ENCODE measurements at places on chromosomes 16 and 17. TPM values are rescaled to one million over a fixed set of nuclear protein-coding genes. Genes with fewer than 3 reads are reported as not detected.

- no peak for DNase-seq
Measured at GRCh38 chr17:67639979-67640378, 77.8 kb upstream of the NOL11 start.

DNA sequence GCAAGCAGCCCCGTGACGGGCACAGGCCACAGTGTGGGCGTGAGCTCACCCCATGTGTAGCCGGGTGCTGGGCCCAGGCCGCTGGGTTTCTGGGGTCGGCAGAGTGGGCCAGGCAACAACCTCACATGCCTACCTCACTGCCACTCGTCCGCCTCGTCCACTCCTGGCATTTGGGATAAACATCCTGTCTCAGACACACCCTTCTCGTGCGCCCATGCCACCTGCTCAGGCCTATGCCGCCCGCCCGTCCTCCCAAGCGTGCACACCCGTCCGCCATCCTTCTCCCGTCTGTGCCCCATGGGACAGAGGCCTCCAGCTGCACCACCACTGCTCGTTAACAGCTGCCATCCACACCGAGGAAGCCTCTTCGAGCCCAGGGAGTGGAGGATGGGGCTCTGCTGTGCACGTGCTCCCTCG, 64.3 kb downstream of the KLHDC4 start:
- DNase-seq, result no peak

The CORO6 gene
- polyA plus RNA-seq, result 98.5 TPM

GRCh38 chr17:80476877-80477646, 655 bp upstream of the NPTX1 start:
- DNase-seq, result no peak

- DNase-seq, result no peak
Measured at GRCh38 chr16:71428883-71429282, 13.0 kb downstream of the TLE7 start.

The CD300E gene
- polyA plus RNA-seq, result 0.45 TPM

The TBC1D26 gene
- polyA plus RNA-seq, result not detected

The MT1A gene
- 73.4 TPM for polyA plus RNA-seq

- DNase-seq, result no peak
Measured at GRCh38 chr16:2013527-2013926, 3.9 kb upstream of the ZNF598 start.

- peak; percentile 62 for DNase-seq
Measured at GRCh38 chr17:7393613-7394451, 493 bp downstream of the PLSCR3 start.

DNA sequence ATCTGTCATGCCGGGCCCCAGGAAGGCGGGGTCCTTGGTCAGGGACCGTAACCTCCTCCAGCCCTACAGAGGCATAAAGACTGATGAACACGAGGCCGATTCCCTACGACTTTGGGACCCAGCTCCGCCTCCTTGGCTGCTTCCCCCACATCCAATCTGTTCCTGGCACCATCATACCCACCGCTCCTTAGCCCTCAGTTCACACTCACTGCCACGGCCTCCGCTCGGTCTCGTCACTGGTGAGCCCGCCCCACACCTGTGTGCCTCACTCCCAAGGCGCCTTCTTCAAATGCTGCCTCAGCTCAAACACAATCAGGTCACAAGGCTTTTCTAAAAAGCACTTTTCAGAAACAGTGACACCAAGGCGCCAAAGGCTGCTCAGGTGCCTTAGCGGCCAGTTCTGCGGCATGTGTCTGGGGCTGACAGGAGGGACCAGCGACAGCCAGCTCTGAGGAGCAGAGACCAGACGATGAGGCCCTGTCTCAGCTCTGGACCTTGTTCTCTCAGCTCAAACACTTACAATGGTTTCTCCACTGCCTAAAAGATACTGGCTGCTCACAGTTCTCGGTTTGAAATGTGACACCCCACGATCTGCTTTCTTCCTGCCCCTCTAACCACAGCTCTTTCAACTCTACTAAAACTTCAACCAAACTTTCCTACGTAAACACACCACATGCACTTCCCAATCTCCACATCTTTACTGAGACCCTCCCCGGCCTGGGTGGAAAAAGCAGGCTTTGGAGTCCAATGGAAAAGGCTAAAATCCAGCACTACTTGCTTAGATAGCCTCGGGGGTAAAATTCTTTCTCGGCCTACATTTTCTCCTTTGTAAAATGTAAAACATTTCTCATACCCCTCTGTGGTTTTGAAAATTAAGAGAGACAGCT, 33.2 kb downstream of the CYB5D2 start:
- no peak for DNase-seq

DNA sequence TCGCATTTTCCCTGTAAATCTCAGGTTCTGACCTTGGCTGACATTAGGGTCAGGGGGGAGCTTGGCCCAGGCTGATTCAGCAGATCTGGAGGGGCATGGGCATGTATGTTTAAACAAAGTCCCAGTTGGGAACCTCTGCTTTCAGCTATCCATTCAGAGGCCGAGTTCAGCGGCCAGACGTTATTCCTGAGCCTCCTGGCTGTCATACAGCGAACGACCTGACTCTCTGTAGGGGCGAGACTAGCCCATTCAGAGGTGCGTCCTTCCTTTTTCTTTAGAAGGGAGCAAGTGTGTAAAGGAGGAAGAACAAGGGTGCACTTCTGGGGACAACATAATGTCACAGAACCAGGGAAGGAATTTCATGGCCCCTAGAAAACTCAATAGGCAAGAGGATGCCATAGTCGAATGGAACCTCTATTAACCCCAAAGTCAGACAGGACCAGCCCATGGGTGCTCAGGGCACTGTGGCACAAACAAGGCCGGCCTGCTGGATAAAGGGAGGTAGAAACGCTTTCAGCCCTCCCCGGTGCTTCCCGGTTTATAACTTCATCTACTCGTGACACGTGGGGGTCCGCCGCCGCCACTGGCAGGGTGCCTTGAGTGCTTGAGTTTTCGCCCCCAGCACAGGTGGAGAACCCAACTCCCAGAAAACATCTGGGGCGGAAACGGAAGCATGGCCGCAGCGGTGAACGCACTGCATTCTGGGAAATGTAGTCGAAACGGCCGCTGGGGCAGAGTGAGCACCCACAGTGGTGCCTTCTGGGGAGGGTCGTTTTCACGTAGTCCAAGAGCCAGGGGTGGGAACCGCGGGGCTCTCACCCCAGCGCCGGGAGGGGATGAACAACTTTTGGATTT, 33.2 kb upstream of the PLCG2 start:
- peak; percentile 89 for DNase-seq

The SLFN12L gene
- 0.36 TPM for polyA plus RNA-seq

The EPX gene
- polyA plus RNA-seq, result not detected

DNA sequence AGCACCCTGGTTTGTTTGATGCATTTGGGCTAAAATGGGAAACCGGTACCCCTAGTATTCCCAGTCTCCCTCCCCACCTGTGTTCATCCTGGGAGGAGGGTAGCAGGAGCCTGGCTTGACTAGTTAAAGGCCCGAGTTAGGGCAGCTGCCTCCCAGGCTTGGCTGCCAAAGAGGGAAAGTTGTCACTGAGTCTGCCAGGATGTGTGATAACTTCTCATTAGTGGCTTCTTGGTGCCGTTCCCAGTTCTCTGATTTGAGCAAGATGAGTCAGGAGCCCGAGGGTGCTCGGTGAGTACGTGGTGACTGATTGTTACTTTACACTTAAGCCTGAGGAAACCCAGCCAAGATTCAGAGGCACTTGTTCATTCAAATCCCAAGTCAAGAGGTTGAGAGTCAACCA, 2.5 kb downstream of the KRT32 start:
- peak; percentile 63 for DNase-seq

DNA sequence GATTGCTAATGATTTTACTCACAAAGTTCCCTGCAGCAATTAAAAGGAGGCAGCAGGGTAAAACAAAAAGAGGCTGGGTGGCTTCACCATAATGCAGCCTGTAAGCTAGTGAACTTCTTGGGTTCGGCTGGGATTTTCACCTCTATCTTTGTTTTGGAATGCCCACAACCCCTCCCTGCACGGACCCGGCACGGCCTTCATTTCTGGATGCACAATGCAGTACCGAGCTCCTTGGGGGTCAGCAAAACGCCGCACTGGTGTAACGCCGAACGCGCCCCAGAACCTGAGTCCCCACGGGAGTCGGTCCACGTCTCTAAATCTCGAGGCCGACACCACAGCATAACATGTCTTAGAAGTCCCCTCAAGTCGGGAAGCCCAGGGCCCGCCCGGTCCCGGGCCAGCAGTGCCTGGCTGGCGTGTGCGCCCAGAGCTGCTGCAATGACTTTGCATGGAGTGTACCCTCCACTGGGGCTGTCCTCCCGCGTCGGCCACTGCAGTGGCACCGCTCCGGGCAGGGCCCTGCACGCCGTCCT, 759 bp downstream of the UBE2O start:
- no peak for DNase-seq

GRCh38 chr17:58059141-58059540, 24.1 kb upstream of the DYNLL2 start:
- DNase-seq, result no peak

- DNase-seq, result no peak
Measured at GRCh38 chr17:28357901-28358197, 522 bp upstream of the POLDIP2 start.

DNA sequence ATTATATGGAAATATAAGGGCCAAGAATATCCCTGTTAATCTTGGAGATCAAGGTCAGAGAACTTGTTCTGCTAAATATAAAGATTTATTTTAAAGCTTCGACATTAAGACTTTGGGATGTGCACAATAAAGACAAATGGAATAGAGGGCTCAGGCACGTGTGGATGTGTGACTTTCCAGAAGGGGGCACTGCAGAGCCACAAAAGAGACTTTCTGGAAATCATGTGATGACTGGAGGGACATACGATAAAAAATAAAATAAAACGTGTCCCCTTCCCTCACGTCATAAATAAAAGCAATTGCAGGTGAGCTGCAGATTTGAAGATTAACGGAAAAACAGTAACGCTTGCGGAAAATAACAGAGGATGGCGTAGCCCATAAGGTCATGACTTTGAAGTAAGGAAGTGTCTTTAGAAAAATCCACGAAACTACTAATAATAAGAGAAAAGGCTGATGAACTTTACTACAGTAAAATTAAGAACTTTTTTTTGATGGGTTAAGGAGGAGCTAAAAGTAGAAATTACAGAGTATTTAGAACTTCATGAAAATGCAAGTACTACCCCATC, 9.4 kb upstream of the ENGASE start:
- no peak for DNase-seq

DNA sequence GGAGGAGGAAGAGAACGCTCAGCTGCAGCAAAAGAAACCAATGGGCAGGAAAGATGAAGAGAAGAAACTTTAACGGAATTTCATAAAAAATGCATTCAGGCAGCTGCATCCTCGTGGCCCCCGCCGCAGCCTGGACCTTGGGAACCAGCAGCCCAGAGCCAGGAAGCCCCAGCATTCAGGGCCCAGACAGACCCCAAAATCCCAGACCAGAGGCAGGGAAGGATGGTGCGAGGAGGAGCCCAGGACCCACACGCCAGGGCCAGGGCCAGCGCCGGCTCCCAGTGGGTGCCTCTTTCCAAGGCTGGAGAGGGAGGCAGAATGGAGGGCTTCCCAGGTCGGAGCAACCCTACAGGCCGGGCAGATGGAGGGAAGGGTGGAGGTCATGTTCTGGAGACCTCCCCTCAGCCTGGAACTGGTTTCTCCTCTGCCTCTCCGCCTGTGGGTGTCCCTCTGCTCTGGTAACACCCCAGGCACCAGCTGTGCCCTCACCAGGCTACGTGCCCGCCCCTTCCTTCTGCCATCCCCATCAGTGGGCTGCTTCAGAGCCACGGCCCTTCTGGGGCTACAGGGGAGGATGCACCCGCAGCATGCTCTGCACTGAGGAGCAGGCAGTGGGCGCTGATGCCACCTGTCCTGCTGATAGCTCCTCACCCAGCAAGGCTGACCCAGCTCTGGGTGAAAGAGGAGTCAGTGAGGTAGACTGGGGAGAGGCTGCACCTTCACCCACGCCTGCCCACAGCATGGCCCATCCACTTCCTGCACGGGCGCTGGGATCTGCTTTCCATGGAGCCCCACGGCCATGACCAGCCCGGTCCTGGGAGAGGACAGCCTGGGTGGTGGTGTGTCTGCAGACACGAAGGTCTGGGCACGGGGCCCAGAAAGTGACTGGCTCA, 1.2 kb upstream of the MIF4GD start:
- peak; percentile 77 for DNase-seq

- DNase-seq, result no peak
Measured at GRCh38 chr16:17269439-17269838, 201.3 kb downstream of the XYLT1 start.

DNA sequence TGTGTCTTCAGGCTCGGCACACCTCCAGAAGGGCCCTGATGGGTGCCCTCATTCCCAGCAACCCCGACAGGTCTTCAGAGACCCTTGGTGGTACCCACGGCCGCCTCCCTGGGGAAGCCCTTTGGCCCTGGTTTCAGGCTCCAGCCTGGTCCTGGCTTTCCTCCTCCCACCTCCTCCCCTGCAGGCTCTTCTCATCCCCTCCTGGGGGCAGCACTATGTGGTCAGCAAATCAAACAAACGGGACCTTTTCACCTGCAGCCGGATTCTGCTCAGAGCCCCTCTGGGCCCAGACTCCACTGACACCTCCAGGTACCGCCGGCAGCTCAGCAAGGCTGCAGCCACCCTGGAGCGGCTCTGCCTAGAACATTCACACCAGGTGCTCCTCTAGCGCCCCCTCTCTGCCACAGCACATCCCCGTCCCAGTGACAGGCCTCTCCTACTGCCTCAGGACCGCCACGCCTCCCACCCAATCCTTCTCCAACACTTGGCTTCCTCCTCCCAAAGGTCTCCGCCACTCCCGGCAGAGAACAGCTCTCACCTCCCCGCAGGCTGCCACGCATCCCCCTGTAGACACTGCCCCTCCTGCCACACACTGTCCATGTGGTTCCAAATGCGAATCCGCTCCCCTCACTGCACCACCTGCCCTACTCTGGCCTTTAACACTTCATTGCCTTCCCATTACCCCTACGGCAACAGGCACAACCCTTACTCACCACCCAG, 12.0 kb downstream of the CORO7 start:
- DNase-seq, result peak; percentile 77

DNA sequence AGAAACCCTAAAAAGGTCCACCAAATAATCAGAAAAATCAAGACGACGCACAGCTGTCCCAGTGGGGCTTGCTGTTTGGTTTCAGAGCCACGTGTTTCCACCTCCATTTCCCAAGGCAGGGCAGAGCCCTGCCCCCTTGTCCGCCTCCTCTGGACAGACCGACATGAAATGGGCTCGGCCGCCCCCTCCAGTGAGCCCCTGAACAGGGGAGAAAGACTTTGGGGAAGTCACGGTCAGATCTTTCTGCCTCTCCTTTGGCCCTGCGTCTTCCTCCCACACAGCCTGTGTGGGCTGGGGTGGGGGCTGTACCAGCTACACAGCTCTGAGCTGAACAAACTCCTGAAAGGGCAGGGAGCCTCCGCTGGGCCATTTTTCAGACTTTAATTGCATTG, 230.7 kb downstream of the ENGASE start:
- no peak for DNase-seq

The TBX4 gene
- 0.11 TPM for polyA plus RNA-seq

The PSKH1 gene
- polyA plus RNA-seq, result 26.8 TPM

Data from right cardiac atrium (tissue), 5 donors.